ENCODE measurements at places on chromosomes 3 and 15. TPM values are rescaled to one million over a fixed set of nuclear protein-coding genes. Genes with fewer than 3 reads are reported as not detected.

GOLGA6L4 gene
- 0.58 TPM for total RNA-seq

DNA sequence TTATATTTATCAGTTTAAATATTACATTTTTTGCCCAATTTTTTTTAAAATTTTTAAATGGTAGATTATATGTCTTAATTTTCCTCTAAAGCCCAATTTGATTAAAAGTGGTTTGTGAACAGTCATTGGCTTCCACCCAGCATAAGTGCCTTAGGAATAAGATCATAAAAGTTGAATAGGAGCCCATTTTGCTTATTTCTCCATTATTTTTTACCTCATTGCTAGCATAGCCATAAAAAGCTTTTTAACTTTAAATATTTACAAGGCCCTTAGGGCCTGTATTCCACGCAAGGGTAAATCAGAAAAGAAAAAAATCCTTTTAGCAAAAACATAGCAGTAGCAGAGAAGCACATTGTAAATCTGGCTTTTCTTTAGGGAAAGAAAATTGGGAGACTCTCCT, 9.0 kb downstream of the TTC14 start:
- no peak overlapping the region for H3K27ac ChIP-seq
- no peaks in the 10 kb centered on the region for H3K27me3 ChIP-seq
- no peak for DNase-seq
- no peak overlapping the region for H3K4me3 ChIP-seq
- H3K4me1 ChIP-seq = no peaks in the 10 kb centered on the region
- peaks cover 91% of the 10 kb centered on the region for H3K36me3 ChIP-seq

GRCh38 chr15:66897971-66898370, 167.4 kb upstream of the SMAD3 start:
- H3K36me3 ChIP-seq = no peaks in the 10 kb centered on the region
- H3K27me3 ChIP-seq = no peaks in the 10 kb centered on the region
- H3K4me1 ChIP-seq = no peaks in the 10 kb centered on the region
- DNase-seq = no peak

GRCh38 chr3:186536883-186537844, 7.0 kb downstream of the CRYGS start:
- no peaks in the 10 kb centered on the region for H3K4me1 ChIP-seq
- H3K4me3 ChIP-seq = no peak overlapping the region
- H3K27ac ChIP-seq = no peak overlapping the region
- no peak for DNase-seq
- peaks cover 4% of the 10 kb centered on the region for H3K36me3 ChIP-seq
- no peaks in the 10 kb centered on the region for H3K27me3 ChIP-seq

GRCh38 chr3:53821631-53822121, 24.5 kb downstream of the CHDH start:
- no peaks in the 10 kb centered on the region for H3K36me3 ChIP-seq
- H3K4me3 ChIP-seq = no peak overlapping the region
- no peaks in the 10 kb centered on the region for H3K27me3 ChIP-seq
- peaks cover 14% of the 10 kb centered on the region for H3K4me1 ChIP-seq
- DNase-seq = peak; percentile 46
- peak overlapping the region; percentile 43 for H3K27ac ChIP-seq

Measured in psoas muscle (tissue), 8 donors.